ENCODE measurements at places on chromosomes 3 and 15.

GRCh38 chr15:100737214-100737613, 134.8 kb downstream of the ASB7 start:
- DNase-seq, result no peak

GRCh38 chr3:110821586-110821985, 250.0 kb upstream of the NECTIN3 start:
- peak; percentile 11 for DNase-seq

DNA sequence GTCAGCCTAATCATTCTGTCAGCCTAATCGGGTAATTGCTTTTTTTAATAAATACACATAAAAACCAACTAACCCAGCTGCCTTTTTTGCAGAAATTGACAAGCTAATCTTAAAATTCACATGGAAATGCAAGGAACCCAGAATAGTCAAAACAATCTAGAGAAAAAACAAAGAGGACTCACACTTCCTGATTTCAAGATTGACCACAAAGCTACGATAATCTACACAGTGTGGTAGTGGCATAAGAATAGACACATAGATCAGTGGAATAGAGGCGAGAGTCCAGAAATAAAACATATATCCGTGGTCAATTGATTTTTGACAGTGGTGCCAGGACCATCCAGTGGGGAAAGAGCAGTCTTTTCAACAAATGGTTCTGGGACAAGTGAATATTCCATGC, 2.4 kb upstream of the C3orf20 start:
- DNase-seq, result no peak

DNA sequence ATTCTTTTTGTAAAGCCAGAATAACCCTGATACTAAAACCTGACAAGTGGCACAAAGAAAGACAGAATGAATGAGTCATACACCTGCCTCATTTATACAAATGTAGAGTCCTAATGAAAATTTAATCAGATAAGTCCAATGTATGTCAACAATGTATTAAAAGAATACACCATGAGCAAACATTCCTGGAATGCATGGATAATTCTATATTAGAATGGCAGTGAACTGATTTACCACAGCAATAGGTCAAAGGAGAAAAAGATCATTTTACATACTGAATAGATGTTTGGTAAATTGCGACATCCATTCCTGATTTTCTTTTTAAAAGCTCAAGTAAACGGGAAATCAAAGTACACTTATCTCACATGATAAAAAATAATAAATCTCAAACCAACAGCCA, 11.2 kb upstream of the LOXL1 start:
- no peak for DNase-seq
